ENCODE measurements at places on chromosomes 4 and X. TPM values are rescaled to one million over a fixed set of nuclear protein-coding genes. Genes with fewer than 3 reads are reported as not detected.

SFRP2 gene
- not detected for total RNA-seq

GPRASP3 gene
- total RNA-seq = 1.7 TPM

DMD gene
- total RNA-seq = 3.4 TPM

CCDC158 gene
- total RNA-seq = 0.24 TPM

SHOX gene
- total RNA-seq = not detected

FOXR2 gene
- not detected for total RNA-seq

SULT1B1 gene
- not detected for total RNA-seq

CCDC149 gene
- total RNA-seq = 2.7 TPM

SPANXD gene
- not detected for total RNA-seq

MAGEC2 gene
- not detected for total RNA-seq

GLRB gene
- 3.4 TPM for total RNA-seq

TNMD gene
- not detected for total RNA-seq

CHRNA9 gene
- total RNA-seq = not detected

MAGEE2 gene
- not detected for total RNA-seq

PAK3 gene
- total RNA-seq = 2.4 TPM

AWAT2 gene
- not detected for total RNA-seq

RPL34 gene
- total RNA-seq = 990 TPM

TLR2 gene
- total RNA-seq = 101 TPM

MAGED4 gene
- 0.48 TPM for total RNA-seq

PLK4 gene
- total RNA-seq = 6.6 TPM

SCML1 gene
- 5.5 TPM for total RNA-seq

DCLK2 gene
- 0.96 TPM for total RNA-seq

IL9R gene
- not detected for total RNA-seq

PNCK gene
- 4.7 TPM for total RNA-seq

VGLL1 gene
- 1.4 TPM for total RNA-seq

F8A2 gene
- total RNA-seq = 0.96 TPM

SSX4B gene
- total RNA-seq = not detected

MAGEA10 gene
- total RNA-seq = not detected

WNK3 gene
- 1.3 TPM for total RNA-seq

MAGEB17 gene
- total RNA-seq = not detected

SH3RF1 gene
- total RNA-seq = 10.8 TPM

CLTRN gene
- 0.48 TPM for total RNA-seq

NLGN4X gene
- total RNA-seq = not detected

ANKRD50 gene
- 17.7 TPM for total RNA-seq

DCAF4L1 gene
- 0.21 TPM for total RNA-seq

SLC26A1 gene
- total RNA-seq = 0.21 TPM

SERTM2 gene
- total RNA-seq = not detected

TMEM192 gene
- 21.5 TPM for total RNA-seq

KIT gene
- not detected for total RNA-seq

MSX1 gene
- total RNA-seq = not detected

ADGRG4 gene
- not detected for total RNA-seq

XG gene
- 0.85 TPM for total RNA-seq

USP11 gene
- 18.3 TPM for total RNA-seq

Data from tracheal epithelial cell (primary cell).